Stimulated activated CD8-positive, alpha-beta memory T cell treated with anti-CD3 and anti-CD28 coated beads, Interleukin-15, amount 100 ng/mL, for 4 hours (primary cell): ENCODE measurements at places on chromosomes 7 and 10.

DNA sequence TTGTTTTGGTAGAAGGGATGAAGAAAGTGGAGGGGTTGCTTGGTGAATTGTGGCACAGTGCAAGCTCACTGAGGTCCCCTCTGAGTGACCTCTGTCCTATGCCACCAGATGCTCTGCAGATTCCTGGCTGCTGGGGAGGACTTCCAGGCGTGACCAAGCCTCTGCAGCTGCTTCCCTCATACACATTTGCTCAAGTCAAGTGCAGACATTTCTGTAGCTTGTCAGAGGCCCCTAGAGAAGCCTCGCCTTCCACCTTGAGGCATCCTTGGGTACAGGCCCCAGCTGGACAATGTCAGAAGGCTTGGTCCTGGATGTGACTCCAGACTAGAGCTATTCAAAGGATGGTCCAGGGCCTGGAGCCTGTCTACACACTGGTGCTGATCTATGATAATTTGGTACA is 464.2 kb downstream of the PLXNA4 start:
- no peak for DNase-seq

GRCh38 chr10:20870834-20871233 is 26.3 kb downstream of the NEBL start:
- no peak for DNase-seq

DNA sequence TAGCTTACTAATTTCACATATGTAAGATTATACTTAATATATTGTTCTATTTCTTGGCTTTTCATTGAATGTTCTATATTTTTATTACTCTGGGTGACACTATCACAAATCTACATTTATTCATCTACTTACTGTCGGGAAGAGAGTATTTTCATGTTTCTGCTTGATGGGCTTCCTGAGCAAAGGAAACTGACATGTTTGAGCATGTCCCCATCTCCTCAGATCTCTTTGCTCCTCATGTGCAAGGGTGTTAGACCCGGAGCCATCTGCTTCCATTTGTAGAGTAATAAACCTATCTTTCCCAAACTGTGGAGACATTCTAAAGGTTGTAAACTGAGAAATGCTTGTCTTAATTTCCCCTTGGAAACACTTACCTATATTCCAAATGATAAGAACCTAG is 103.5 kb downstream of the LSMEM1 start:
- DNase-seq, result no peak

DNA sequence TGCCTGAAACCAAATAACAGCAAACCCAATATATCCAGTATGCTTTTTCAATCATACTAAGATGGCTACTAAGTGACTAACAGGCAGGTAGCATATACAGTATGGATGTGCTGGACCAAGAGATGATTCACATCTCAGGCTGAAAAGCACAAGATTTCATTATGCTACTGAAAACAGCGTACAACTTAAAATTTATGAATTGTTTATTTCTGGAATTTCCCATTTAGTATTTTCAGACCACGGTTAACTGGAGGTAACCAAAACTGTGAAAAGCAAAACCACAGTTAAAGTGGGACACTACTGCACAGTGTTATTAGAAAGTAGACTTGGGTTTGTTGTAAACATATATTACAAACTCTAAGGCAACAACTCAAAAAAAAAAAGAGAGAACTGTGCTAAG is 91.5 kb downstream of the KMT2C start:
- DNase-seq, result no peak

- no peak for DNase-seq
Measured at GRCh38 chr7:154837622-154838021, 165.3 kb downstream of the PAXIP1 start.

DNA sequence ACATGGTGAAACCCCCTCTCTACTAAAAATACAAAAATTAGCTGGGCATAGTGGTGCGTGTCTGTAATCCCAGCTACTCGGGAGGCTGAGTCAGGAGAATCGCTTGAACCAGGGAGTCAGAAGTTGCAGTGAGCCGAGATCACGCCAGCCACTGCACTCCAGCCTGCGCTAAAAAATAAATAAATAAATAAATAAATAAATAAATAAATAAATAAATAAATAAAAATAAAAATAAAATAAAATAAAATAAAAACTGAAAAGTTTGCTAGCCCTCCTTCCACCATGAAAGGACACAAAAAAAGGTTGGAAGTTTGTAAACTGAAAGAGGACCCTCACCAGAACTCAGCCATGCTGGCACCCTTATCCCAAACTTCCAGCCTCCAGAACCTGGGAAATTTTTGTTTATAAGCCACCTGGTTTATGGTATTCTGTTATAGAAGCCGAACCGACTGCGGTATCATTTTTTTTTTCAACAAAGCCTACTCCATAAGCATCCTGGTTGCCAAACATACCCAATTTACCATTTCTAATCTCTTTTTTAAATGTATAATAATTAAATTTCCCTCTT is 448.2 kb downstream of the SEMA3D start:
- DNase-seq, result no peak

GRCh38 chr7:156554488-156554887 is 86.1 kb upstream of the RNF32 start:
- DNase-seq, result no peak

- DNase-seq, result no peak
Measured at GRCh38 chr10:18059826-18060559, 80.2 kb upstream of the CACNB2 start.

- DNase-seq, result no peak
Measured at GRCh38 chr10:6230315-6230714, 27.6 kb downstream of the PFKFB3 start.

DNA sequence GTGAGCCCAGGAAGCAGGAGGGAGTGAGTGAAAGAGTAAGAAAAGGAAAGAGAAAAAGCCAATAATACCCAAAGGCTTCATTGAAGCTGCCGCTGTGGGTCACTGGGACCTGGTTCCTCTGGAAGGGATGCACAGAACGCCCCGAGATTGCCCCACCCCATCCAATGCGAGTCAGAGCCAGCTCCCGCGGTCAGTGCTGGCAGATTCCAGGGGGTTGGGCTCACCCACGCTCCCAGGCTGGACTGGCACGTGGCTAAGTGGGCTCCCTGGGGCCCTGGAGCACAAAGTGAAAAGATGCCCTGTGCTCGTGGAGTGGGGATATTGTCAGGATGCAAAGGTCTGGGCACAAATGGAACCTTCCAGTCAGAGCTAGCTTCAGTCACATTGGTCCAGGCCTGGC is 117.0 kb downstream of the OAT start:
- no peak for DNase-seq

- DNase-seq, result peak; percentile 39
Measured at GRCh38 chr7:45136106-45137060, 21.2 kb upstream of the RAMP3 start.

GRCh38 chr10:85377029-85377806 is 989.4 kb downstream of the GRID1 start:
- DNase-seq, result no peak

- DNase-seq, result no peak
Measured at GRCh38 chr7:36653008-36653662, 71.2 kb downstream of the AOAH start.

GRCh38 chr10:122730238-122730637 is 30.6 kb upstream of the C10orf120 start:
- DNase-seq, result no peak

DNA sequence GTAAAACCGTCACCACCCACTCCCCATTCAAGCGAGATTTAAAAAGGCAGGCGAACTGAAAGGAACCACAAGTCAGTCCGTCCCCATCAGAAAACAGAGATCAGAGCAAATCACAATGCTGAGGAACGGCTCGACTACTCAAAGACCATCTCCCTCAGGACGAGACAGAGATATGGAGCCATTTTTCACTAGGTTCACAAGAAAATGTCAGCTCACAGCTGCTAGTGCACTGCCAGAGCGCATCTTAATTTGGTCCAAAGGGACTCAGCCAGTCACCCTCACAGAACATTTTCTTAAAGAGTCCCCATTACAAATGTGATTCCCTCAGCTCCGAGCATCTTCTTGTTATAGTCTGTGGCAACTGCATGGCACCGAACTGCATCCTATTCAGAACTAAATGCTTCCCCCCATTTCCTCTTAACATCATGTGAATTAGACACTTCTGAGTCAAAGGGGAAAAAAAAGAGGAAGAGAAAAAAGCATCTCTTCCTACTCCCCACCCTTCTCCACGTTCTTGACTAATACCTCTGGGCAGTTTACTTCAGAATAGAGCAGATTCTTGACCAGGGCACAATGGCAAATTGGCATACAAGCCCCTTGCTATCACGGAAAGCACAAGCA is 683.9 kb downstream of the MAGI2 start:
- DNase-seq, result no peak
